ENCODE measurements at places on chromosomes 3 and 15.

DNA sequence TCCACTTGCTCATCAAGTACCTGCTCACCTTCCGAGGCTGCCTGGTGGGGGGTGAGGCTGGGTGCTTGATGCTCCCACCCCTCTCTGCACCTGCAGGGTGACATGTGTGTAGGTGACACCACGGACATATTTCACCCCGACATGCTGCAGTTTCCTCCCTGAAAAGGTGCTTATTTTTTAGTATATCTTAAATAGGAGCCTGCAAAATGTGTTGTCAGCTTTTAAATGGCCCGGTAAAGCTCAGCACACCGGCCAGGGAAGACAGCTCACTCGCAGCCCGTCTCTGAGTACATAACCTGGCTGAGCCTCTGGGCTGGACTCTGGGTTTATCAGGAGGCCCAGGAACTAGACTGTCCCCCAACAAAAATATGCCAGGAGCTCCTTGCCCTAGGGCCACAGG lies 89.3 kb upstream of the LINGO1 start:
- DNase-seq, result no peak
- no peaks in the 10 kb centered on the region for H3K4me1 ChIP-seq
- H3K4me3 ChIP-seq, result no peak overlapping the region
- no peak overlapping the region for H3K27ac ChIP-seq
- H3K27me3 ChIP-seq, result peaks cover 3% of the 10 kb centered on the region

- no peak overlapping the region for H3K27ac ChIP-seq
- DNase-seq, result no peak
- no peaks in the 10 kb centered on the region for H3K36me3 ChIP-seq
- H3K4me3 ChIP-seq, result no peak overlapping the region
Observed at GRCh38 chr3:168312984-168313383, 217.3 kb upstream of the GOLIM4 start.

DNA sequence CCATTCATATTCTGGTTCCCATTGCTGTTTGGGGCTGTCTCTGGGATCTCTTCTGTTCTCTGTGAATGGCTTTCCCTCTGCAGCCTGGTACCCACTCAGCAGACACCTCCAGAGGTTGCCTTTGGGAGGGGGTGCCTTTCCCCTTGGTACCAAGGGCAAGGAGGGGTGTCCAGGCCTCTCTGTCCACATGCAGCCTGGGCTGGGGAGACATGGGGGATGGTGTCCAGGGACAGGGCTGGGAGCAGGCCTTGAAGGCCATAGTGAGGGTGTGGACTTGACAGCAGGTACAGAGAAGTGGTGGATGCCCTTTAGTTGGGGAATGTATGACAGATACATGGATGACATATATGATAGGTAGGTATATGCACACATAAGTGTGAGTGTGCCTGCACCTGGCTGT lies 83.7 kb downstream of the PLXNA1 start:
- H3K27me3 ChIP-seq, result peaks cover 6% of the 10 kb centered on the region
- H3K4me1 ChIP-seq, result no peaks in the 10 kb centered on the region
- H3K27ac ChIP-seq, result no peak overlapping the region
- no peak for DNase-seq
- no peaks in the 10 kb centered on the region for H3K36me3 ChIP-seq

DNA sequence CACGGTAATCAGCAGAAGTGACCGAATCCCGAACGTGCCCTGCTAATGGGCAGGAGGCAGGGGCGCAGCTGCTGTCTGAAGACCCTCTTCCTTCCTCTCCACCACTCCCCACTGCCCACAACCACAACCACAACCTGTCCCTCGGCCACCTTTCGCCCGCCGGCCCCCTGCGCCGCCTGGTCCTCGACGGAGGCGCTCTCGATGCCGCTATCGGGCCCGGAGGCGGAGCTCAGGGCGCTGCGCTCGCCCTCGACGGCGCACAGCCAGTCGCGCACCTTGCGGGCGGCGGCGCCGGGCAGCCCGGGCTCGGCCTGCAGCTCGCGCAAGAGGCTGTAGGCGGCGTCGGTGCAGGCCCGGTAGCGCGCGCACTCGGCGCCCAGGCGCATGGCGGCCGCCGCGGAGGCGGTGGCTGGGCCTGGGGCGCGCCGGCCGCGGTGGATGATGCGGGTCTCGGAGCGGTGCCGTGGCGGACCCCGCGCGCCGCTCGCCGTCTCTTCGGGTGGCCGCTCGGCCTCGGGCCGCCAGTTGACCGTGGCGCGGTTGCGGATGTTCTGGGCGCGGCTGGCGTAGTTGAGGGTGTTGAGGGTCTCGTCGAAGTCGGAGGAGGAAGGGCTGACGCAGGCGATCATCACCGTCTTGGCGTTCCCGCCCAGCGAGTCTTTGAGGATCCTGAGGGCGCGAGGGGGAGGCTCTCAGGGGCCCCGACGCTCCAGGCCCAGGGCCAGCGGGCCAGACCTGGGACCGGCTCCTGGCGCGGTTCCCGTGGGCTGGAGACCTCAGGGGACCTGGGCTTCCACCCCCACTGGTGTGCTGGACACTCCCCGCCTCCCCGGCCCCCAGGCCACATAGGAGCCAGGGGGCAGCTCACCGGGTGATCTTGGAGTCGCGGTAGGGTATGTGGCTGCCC lies 6.9 kb downstream of the KIF7 start:
- no peak overlapping the region for H3K4me3 ChIP-seq
- H3K27me3 ChIP-seq, result peaks cover 2% of the 10 kb centered on the region
- no peak for DNase-seq
- no peaks in the 10 kb centered on the region for H3K36me3 ChIP-seq
- H3K4me1 ChIP-seq, result peaks cover 3% of the 10 kb centered on the region
- no peak overlapping the region for H3K27ac ChIP-seq

GRCh38 chr15:40233727-40234577 lies 4.9 kb upstream of the PAK6 start:
- H3K36me3 ChIP-seq, result no peaks in the 10 kb centered on the region
- no peak overlapping the region for H3K27ac ChIP-seq
- no peak for DNase-seq
- H3K4me3 ChIP-seq, result no peak overlapping the region
- peaks cover 2% of the 10 kb centered on the region for H3K27me3 ChIP-seq

- H3K27ac ChIP-seq, result no peak overlapping the region
- no peak for DNase-seq
- H3K36me3 ChIP-seq, result no peaks in the 10 kb centered on the region
- no peaks in the 10 kb centered on the region for H3K27me3 ChIP-seq
- H3K4me3 ChIP-seq, result no peak overlapping the region
Observed at GRCh38 chr3:108487439-108487838, 23.0 kb downstream of the MYH15 start.

- peaks cover 2% of the 10 kb centered on the region for H3K27me3 ChIP-seq
- peak overlapping the region; percentile 62 for H3K27ac ChIP-seq
- H3K4me1 ChIP-seq, result peaks cover 24% of the 10 kb centered on the region
Observed at GRCh38 chr3:195270079-195270816, 711 bp downstream of the XXYLT1 start.

DNA sequence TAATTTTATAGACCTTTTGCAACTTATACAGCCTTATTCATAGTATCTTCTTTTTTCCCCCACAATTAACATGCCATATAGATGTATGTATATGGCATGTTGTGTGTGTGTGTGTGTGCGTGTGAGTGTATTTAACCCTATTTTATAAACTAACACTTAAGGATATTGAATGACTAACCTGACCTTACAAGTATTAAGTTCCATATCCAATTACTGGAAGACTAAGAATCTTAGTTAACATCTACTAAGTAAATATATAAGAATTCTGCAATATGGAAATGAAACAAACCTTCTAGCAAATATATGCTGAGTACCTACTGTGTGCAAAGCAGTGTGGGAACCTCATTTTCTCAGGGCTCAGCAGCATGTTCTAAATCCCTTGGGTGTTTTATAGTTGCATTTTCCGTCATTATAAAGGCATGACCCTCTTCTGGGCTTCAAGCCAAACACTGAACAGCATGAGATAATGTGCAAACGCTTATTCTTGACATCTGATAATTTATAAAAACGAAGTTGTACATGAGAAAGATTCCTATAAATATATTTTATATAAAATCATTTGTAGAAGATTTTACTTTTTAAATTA lies 105.5 kb downstream of the NLGN1 start:
- no peaks in the 10 kb centered on the region for H3K4me1 ChIP-seq
- H3K27me3 ChIP-seq, result peaks cover 2% of the 10 kb centered on the region
- DNase-seq, result no peak
- H3K27ac ChIP-seq, result no peak overlapping the region

DNA sequence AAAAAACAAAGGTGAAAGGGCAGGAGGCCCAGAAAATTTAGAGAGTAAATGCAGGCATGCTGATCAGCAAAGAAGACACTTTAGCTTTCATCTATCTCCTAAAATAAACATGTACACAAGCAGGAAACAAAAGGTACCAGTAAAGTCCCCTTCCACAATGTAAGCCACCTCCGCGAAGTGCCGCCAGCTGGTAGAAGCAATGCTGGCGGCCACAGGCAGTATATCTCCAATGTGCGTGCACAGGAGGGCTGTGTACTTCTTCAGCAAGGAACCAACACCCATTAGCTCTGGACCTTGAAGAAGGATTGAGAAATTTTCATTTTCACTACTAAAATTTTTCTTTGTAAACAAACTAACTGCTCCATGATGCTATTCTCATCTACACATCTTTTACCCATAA lies 75.4 kb downstream of the HERC2 start:
- H3K36me3 ChIP-seq, result peaks cover 45% of the 10 kb centered on the region
- no peaks in the 10 kb centered on the region for H3K4me1 ChIP-seq
- no peak overlapping the region for H3K27ac ChIP-seq
- DNase-seq, result no peak
- H3K4me3 ChIP-seq, result no peak overlapping the region

- no peaks in the 10 kb centered on the region for H3K36me3 ChIP-seq
- peak; percentile 80 for DNase-seq
- H3K27me3 ChIP-seq, result peaks cover 5% of the 10 kb centered on the region
- H3K4me3 ChIP-seq, result no peak overlapping the region
Observed at GRCh38 chr3:71064291-71064955, 519.1 kb downstream of the FOXP1 start.

DNA sequence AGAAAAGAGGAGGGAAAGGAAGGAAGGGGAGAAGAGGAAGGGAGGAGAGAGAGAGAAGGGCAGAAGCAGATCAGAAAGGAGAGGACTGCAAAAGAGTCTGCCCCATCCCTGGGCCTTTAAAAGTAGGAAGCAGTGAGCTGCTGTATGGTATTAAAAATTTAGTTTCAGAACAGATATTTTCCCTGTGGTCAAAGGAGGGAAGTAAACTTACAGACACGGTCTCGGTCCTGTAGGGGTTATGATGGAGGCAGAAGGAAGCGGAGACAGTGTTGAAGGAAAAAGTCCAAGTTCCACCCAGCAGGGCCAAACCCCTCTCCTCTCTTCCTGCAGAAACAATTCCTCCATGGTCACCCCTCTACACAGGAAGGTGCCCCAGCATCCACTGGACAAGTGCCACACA lies 122.0 kb upstream of the PROK2 start:
- H3K4me1 ChIP-seq, result no peaks in the 10 kb centered on the region
- H3K27ac ChIP-seq, result no peak overlapping the region
- peaks cover 4% of the 10 kb centered on the region for H3K27me3 ChIP-seq
- H3K36me3 ChIP-seq, result no peaks in the 10 kb centered on the region
- DNase-seq, result no peak

DNA sequence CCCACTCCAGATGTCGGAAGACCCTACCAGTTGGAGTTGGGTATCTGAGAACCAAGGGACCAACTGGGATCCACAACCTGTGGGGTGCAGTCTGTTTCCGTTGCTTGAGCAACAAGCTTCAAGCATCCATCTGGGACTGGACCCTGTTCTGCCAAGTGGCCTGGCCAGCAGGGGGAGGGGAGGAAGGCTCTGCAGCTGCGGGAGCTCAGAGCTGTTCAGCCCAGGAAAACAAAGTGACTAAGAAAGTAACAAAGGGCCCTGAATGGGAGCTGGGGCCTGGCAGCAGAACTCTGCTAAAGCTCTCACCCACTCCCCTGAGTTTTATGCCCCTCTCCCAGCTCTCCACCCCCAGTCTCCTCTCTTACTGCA lies 2.7 kb downstream of the TYRO3 start:
- H3K36me3 ChIP-seq, result no peaks in the 10 kb centered on the region
- DNase-seq, result no peak
- H3K27ac ChIP-seq, result no peak overlapping the region
- H3K4me1 ChIP-seq, result peaks cover 19% of the 10 kb centered on the region
- peaks cover 10% of the 10 kb centered on the region for H3K27me3 ChIP-seq
- peak overlapping the region; percentile 21 for H3K4me3 ChIP-seq

DNA sequence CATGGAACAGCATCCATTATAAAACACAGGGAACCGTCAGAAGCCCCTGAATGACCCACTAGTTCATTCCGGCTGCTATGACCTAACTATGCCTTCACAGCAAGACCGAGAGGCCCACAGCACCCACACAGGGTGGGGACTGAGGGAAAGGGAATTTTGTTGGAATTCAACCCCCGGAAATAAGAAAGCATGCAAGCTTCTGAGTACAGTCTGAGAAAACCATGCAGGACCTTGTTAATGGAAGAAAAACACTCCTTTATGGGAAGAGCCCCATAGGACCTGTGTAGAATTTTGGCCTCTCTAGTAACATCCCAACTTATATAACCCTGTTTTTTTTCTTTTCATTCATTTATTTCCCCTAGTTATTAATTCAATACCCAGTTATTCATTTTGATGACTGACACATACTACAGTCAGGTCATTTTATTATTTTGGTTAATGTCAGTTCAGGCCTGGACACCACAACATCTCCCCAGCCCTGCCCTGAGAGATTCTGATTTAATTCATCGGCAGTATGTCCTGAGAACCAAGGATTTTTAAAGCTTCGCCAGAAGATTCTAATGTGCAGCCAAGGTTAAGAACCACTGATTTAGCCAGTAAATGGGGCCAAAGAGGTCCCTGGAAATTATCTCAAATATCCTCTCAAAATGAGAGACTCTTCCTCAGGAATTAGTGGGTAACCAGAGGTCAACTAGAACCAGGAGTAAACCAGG lies 231.6 kb upstream of the GOLGA6L4 start:
- no peak for DNase-seq
- no peak overlapping the region for H3K4me3 ChIP-seq
- no peaks in the 10 kb centered on the region for H3K36me3 ChIP-seq
- H3K27ac ChIP-seq, result no peak overlapping the region
- no peaks in the 10 kb centered on the region for H3K4me1 ChIP-seq

GRCh38 chr3:146550743-146551510 lies 6.5 kb upstream of the PLSCR1 start:
- no peak overlapping the region for H3K27ac ChIP-seq
- no peak for DNase-seq
- H3K4me1 ChIP-seq, result peaks cover 43% of the 10 kb centered on the region
- no peaks in the 10 kb centered on the region for H3K36me3 ChIP-seq

Measured in immature natural killer cell (primary cell).